ENCODE measurements at places on chromosomes 13 and 19. TPM values are rescaled to one million over a fixed set of nuclear protein-coding genes. Genes with fewer than 3 reads are reported as not detected.
A peak's percentile ranks its signal among the peaks of the same experiment; 100 is the strongest.

GRCh38 chr19:5738423-5738822, 18.0 kb downstream of the CATSPERD start:
- no peak overlapping the region for H3K27ac ChIP-seq
- H3K27me3 ChIP-seq = no peaks in the 10 kb centered on the region
- no peak for DNase-seq
- H3K4me1 ChIP-seq = no peaks in the 10 kb centered on the region
- H3K4me3 ChIP-seq = no peak overlapping the region

- no peaks in the 10 kb centered on the region for H3K36me3 ChIP-seq
- peak overlapping the region; percentile 76 for H3K27ac ChIP-seq
- H3K4me3 ChIP-seq = peak overlapping the region; percentile 60
- peaks cover 21% of the 10 kb centered on the region for H3K27me3 ChIP-seq
- peaks cover 15% of the 10 kb centered on the region for H3K4me1 ChIP-seq
- peak; percentile 28 for DNase-seq
These were observed 1.5 kb downstream of the GPC6 start for GRCh38 chr13:93227878-93228642.

DNA sequence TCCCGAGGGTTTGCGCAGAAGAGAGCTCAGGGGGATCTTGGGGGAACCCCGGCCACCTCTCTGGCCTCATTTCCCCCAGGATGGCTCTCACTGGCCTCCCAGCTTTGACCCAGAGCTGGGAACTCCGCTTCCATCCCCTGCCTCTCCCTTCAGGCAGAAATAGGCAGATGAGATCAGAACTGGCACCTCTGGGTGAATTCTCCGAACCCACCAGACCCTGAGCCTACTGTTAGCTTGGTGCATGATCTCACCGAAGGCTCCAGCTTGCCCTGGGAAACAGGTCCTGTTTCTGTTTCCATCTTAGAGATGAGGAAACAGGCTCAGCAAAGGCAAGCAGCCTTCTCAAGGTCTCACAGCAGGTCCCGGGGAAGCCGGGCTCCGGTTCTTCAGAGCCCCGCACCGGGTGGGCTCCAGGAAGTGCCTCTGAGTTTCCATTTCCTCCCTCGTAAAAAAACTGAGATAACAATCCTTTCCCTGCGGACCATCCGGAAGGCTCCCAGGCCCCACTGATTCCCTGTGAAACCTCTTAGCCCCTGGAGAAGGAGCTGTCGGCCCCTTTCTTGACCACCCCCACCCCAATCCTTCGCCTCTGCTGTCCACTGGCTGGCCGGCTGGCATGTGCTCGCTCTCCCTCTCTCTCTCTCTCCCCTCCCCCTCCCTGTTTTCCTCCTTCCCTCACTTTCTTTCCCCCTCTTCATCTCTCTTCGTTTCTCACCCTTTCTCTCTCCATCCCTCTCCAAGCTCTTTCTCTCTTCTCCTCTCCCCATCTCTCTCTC, 2.1 kb downstream of the NECTIN2 start:
- no peaks in the 10 kb centered on the region for H3K27me3 ChIP-seq
- peaks cover 81% of the 10 kb centered on the region for H3K4me1 ChIP-seq
- peaks cover 19% of the 10 kb centered on the region for H3K36me3 ChIP-seq
- DNase-seq = no peak
- H3K27ac ChIP-seq = peak overlapping the region; percentile 97

DNA sequence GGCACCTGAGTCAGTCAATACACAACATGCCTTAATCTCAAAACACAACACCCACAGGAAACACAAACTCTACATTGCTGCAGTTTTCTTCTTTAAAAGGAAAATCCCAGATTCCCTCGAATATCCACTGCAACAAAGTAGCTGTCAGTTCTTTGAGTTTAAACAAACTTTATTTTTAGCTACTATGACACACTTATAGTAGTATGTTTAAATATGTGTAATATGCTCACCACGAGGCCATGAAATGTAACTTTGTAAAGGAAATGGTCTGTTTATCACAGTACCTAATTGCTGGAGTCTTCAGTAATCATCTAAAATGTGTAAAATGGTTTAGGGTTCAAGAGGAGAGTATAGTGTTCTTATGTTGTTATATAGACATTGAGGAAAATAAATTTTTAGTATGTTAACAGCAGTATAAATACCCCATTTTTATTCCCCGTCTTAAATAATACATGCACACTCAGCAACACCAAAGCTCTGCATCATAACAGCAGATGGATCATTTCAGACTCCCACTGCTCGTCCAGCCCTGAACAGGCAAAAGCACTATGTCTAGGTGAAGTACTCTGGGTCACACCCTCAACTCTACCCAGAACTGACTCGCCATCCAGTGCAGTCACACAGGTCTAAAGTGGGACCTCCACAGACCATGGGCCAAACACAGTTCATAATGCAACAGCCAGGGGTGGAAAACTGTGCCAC, 20.6 kb downstream of the TUBGCP3 start:
- H3K4me3 ChIP-seq = no peak overlapping the region
- H3K27ac ChIP-seq = no peak overlapping the region
- H3K4me1 ChIP-seq = no peaks in the 10 kb centered on the region
- H3K27me3 ChIP-seq = no peaks in the 10 kb centered on the region

GRCh38 chr13:80211566-80211965, 129.4 kb downstream of the SPRY2 start:
- no peak overlapping the region for H3K4me3 ChIP-seq
- H3K27me3 ChIP-seq = no peaks in the 10 kb centered on the region
- H3K4me1 ChIP-seq = no peaks in the 10 kb centered on the region
- DNase-seq = no peak

DNA sequence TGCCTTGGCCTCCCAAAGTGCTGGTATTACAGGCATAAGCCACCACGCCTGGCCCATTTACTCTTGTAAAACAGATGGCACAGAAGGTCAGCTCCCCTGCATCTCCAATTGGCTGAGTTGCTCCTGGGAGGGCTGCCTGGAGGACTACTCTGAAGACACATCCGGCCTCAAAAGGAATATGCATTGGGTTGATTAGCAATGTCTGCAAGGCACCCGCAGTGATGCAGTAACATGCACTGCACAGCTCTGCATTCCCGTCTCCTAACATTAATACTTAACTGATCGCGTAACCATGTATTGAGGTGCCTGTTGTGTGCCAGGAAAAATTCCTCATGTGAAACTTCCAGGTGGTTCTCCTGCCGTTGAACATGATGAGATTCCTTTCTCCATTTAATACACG, 5.0 kb downstream of the ELAVL3 start:
- peaks cover 11% of the 10 kb centered on the region for H3K27me3 ChIP-seq
- H3K27ac ChIP-seq = no peak overlapping the region
- H3K4me3 ChIP-seq = no peak overlapping the region
- no peaks in the 10 kb centered on the region for H3K36me3 ChIP-seq

DNA sequence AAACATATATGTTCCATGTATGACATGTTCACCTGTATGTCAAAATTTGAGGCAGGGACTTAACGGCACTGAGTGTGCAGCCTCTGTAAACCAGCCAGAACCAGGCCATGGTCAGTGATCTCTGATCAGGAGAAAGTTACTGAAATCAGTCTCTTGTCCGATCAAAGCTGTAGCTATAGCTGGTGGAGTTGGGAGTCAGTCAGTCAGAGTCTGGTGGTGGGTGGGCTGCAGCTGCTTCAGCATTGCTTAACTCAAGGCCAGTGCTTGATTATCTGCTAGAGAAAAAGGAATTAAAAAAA, 78.3 kb downstream of the ANKRD10 start:
- no peak overlapping the region for H3K4me3 ChIP-seq
- no peaks in the 10 kb centered on the region for H3K36me3 ChIP-seq
- peaks cover 5% of the 10 kb centered on the region for H3K4me1 ChIP-seq
- peaks cover 12% of the 10 kb centered on the region for H3K27me3 ChIP-seq

DNA sequence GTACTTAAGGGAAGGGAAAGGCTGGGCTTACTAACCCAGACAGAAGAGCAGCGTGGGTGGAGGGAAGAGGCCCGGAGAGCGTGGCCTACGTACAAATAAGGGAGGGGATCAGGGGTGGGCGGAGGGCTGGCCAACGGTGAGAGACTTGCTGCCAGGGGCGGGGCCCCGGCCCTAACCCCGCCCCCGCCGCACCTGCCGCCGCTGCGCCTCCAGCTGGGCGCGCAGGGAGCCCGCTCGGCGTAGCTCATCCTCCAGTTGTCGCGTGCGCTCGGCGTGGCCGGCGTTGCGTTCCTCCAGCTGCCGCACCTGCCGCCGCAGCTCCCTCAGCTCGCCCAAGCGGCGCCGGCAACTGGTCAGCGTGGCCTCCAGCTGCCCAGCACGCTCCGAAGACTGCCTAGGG, 5.7 kb downstream of the HOOK2 start:
- H3K4me3 ChIP-seq = no peak overlapping the region
- H3K36me3 ChIP-seq = peaks cover 35% of the 10 kb centered on the region
- H3K27me3 ChIP-seq = no peaks in the 10 kb centered on the region
- peak; percentile 85 for DNase-seq
- no peak overlapping the region for H3K27ac ChIP-seq

- H3K36me3 ChIP-seq = no peaks in the 10 kb centered on the region
- DNase-seq = no peak
- no peak overlapping the region for H3K4me3 ChIP-seq
- H3K27me3 ChIP-seq = no peaks in the 10 kb centered on the region
- no peak overlapping the region for H3K27ac ChIP-seq
These were observed 1834.0 kb upstream of the PCDH20 start for GRCh38 chr13:63249411-63250187.

GRCh38 chr13:87244256-87244890, 426.8 kb upstream of the SLITRK5 start:
- H3K27me3 ChIP-seq = no peaks in the 10 kb centered on the region
- DNase-seq = no peak
- no peak overlapping the region for H3K27ac ChIP-seq
- H3K36me3 ChIP-seq = no peaks in the 10 kb centered on the region

GRCh38 chr19:850221-850978, 1.7 kb upstream of the ELANE start:
- peak overlapping the region; percentile 85 for H3K27ac ChIP-seq
- H3K4me3 ChIP-seq = no peak overlapping the region
- no peaks in the 10 kb centered on the region for H3K36me3 ChIP-seq
- H3K4me1 ChIP-seq = peaks cover 27% of the 10 kb centered on the region
- peaks cover 42% of the 10 kb centered on the region for H3K27me3 ChIP-seq
- peak; percentile 92 for DNase-seq

DNA sequence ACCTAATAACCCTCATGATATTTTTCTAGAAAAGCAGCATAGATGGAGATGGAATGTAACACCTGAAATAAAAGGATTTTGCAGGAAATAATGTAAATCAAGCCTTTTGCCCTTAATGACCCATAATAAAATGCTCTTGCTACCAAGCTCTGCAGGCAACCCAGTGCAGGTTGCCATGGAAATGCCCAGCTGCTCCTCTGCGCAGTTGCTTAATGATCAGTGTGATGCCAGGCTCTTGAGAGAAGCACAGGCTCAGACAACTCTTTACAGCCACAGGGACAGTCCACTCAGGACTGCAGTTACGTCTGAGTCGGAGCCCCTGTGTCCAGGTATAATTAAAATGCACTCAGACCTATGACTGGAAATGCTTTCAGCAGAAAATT, 165.5 kb downstream of the LACC1 start:
- H3K36me3 ChIP-seq = no peaks in the 10 kb centered on the region
- no peak overlapping the region for H3K27ac ChIP-seq
- H3K27me3 ChIP-seq = no peaks in the 10 kb centered on the region
- no peaks in the 10 kb centered on the region for H3K4me1 ChIP-seq

- DNase-seq = no peak
- no peak overlapping the region for H3K4me3 ChIP-seq
- H3K36me3 ChIP-seq = no peaks in the 10 kb centered on the region
- peaks cover 6% of the 10 kb centered on the region for H3K27me3 ChIP-seq
These were observed 17.5 kb downstream of the CEACAM3 start for GRCh38 chr19:41813911-41814310.

DNA sequence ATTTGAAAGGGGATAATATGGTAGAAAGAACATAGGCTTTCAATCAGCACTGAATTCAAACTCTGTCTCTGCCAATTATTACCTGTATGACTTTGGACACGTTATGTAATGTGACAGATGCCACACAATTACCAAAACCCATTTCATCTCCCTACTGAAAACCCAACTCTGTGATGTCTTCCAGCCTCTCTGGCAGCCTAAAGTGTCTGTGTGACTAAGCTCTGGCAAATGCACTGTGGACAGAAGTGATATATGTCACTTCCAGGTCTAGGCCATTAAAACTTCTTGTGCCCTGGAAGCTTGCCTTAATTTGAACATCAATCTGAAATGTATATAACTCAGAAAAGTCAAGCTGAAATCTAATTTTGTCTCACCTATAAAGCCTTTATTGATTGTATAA, 552.0 kb downstream of the RFC3 start:
- H3K27me3 ChIP-seq = no peaks in the 10 kb centered on the region
- no peaks in the 10 kb centered on the region for H3K36me3 ChIP-seq
- no peak overlapping the region for H3K4me3 ChIP-seq
- H3K27ac ChIP-seq = no peak overlapping the region
- DNase-seq = no peak
- H3K4me1 ChIP-seq = no peaks in the 10 kb centered on the region

GRCh38 chr13:26095338-26095737, 43.5 kb upstream of the SHISA2 start:
- H3K36me3 ChIP-seq = no peaks in the 10 kb centered on the region
- no peak overlapping the region for H3K4me3 ChIP-seq
- DNase-seq = no peak
- H3K27ac ChIP-seq = no peak overlapping the region
- H3K27me3 ChIP-seq = no peaks in the 10 kb centered on the region
- H3K4me1 ChIP-seq = no peaks in the 10 kb centered on the region

- peaks cover 12% of the 10 kb centered on the region for H3K4me1 ChIP-seq
- H3K36me3 ChIP-seq = no peaks in the 10 kb centered on the region
- no peak overlapping the region for H3K4me3 ChIP-seq
- no peaks in the 10 kb centered on the region for H3K27me3 ChIP-seq
- H3K27ac ChIP-seq = peak overlapping the region; percentile 20
- no peak for DNase-seq
These were observed 234.9 kb upstream of the STARD13 start for GRCh38 chr13:33520468-33520839.

DNA sequence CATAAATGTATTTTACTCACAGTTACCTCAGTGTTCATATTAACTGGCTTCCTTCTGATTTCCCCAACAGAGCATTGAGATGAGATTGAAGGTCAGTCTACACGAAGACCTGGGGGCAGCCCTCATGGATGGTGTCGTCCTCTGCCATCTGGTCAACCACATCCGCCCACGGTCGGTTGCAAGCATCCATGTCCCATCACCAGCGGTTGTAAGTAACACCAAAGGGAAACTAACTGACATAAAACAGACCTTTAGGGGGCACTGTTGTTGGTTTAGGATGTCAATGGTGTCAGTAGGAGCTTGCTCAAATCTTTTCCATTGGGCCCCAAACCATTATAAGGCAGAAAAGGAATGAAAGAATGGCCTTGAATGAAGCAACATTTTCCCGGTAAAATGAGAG, 68.2 kb downstream of the ESD start:
- no peak for DNase-seq
- no peaks in the 10 kb centered on the region for H3K4me1 ChIP-seq
- peaks cover 40% of the 10 kb centered on the region for H3K36me3 ChIP-seq
- no peaks in the 10 kb centered on the region for H3K27me3 ChIP-seq

GRCh38 chr19:58001895-58002369, 688 bp downstream of the ZNF606 start:
- H3K27me3 ChIP-seq = no peaks in the 10 kb centered on the region
- H3K4me1 ChIP-seq = peaks cover 4% of the 10 kb centered on the region
- H3K27ac ChIP-seq = peak overlapping the region; percentile 93
- H3K4me3 ChIP-seq = peak overlapping the region; percentile 87

GRCh38 chr19:29211562-29212355, 1.2 kb downstream of the UQCRFS1 start:
- H3K36me3 ChIP-seq = peaks cover 6% of the 10 kb centered on the region
- no peaks in the 10 kb centered on the region for H3K27me3 ChIP-seq
- peak overlapping the region; percentile 72 for H3K4me3 ChIP-seq
- H3K4me1 ChIP-seq = peaks cover 16% of the 10 kb centered on the region
- peak overlapping the region; percentile 98 for H3K27ac ChIP-seq

Gene C19orf53
- 14.7 TPM for total RNA-seq

Gene WDR88
- total RNA-seq = not detected

Gene KBTBD6
- 8.3 TPM for total RNA-seq

Gene MATK
- total RNA-seq = 48.7 TPM

Gene URAD
- total RNA-seq = 1.1 TPM

Gene PROZ
- not detected for total RNA-seq

Gene RASAL3
- total RNA-seq = 21.2 TPM

Gene FFAR3
- not detected for total RNA-seq

Gene THAP8
- total RNA-seq = 0.29 TPM
